ENCODE measurements at places on chromosomes 13 and 19.
A peak's percentile ranks its signal among the peaks of the same experiment; 100 is the strongest.

- no peak overlapping the region for H3K27ac ChIP-seq
- DNase-seq, result no peak
- H3K4me3 ChIP-seq, result no peak overlapping the region
- no peaks in the 10 kb centered on the region for H3K4me1 ChIP-seq
- peaks cover 14% of the 10 kb centered on the region for H3K27me3 ChIP-seq
Observed at GRCh38 chr19:33960566-33960965, 163.9 kb downstream of the KCTD15 start.

- H3K27me3 ChIP-seq, result peaks cover 4% of the 10 kb centered on the region
- H3K36me3 ChIP-seq, result no peaks in the 10 kb centered on the region
- H3K4me3 ChIP-seq, result no peak overlapping the region
- DNase-seq, result no peak
- no peak overlapping the region for H3K27ac ChIP-seq
- H3K4me1 ChIP-seq, result peaks cover 6% of the 10 kb centered on the region
Observed at GRCh38 chr13:29480893-29481525, 114.5 kb downstream of the SLC7A1 start.

DNA sequence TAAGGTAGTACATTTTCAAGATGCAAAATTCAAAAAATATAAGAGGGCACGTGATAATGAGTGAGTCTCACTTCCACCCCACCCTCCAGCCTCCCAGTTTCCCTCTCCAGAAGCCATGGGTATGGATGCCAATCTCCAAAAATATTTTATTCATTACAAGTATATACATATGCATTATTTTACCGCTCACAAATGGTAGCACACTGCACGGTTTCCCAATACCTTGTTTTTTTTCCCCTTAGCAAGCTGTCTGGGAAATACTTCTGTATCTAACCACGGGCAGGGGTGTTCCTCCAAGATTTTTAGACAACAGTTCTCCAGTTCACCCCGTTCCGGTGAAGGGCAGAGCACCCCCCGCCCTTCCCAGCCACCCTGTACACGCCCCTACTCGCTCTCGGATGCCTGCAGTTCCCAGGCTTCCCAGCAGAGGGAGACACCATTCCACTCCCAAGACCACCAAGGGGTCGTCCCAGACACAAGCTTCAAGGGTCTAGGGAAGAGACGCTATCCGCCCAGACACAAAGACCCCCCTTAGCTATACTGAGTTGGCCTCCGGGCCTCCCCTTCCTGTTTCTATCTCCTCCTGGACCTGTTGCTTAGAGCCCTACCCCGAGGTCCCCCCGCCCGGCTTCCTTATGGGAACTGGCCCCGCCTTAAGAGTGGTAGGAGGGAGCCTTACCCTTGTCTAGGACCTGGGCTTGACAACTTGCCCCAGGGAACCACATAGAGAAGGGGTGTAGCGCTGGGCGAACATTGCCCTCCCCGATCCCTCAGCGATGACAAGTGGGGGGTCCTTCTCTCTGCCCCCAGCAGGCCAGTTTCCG, 1.1 kb upstream of the FXYD3 start:
- DNase-seq, result peak; percentile 44
- peaks cover 14% of the 10 kb centered on the region for H3K27me3 ChIP-seq
- peaks cover 7% of the 10 kb centered on the region for H3K4me1 ChIP-seq
- H3K27ac ChIP-seq, result no peak overlapping the region
- peak overlapping the region; percentile 53 for H3K4me3 ChIP-seq

GRCh38 chr13:51944428-51944827, 66.8 kb downstream of the ATP7B start:
- H3K27me3 ChIP-seq, result peaks cover 10% of the 10 kb centered on the region
- H3K36me3 ChIP-seq, result no peaks in the 10 kb centered on the region
- no peak overlapping the region for H3K27ac ChIP-seq
- no peak for DNase-seq

DNA sequence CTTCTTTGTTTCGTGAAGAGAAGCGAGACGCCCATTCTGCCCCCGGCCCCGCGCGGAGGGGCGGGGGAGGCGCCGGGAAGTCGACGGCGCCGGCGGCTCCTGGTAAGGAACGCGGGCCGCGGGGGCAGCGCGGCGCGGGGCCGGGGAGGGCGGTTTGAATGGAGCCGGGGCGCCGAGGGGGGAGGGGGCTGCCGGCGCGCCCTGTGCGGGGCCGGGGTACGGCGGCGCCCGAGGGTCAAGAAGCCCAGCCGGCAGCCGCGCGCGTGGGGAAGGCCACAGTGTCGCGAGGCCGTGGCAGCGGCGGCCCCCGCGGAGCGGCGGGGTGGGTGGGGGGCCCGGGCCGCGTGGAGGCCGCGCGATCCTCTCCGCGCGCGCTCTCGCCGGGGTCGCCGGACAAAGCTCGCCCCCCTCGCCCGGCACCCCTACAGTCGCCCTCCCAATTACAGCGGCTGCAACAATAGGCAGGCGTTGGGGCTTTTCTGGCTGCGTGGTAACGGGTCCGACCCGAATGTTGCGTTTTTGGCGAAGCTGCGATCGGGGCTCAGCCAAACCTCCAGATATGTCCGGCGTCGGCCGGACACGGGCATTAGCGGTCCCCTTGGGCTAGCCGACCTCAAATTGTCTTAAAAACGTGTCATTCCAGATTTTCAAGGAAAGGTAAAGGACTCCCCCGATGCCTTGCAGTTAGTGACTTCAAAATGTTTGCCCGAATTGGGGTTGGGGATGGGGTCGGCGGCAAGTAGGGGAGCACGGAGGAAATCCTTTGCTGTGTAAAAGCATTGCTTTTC, 437 bp downstream of the SMARCA4 start:
- H3K4me1 ChIP-seq, result peaks cover 43% of the 10 kb centered on the region
- H3K36me3 ChIP-seq, result peaks cover 5% of the 10 kb centered on the region
- no peak for DNase-seq
- H3K4me3 ChIP-seq, result peak overlapping the region; percentile 95

- no peak overlapping the region for H3K27ac ChIP-seq
- H3K4me1 ChIP-seq, result no peaks in the 10 kb centered on the region
- H3K27me3 ChIP-seq, result no peaks in the 10 kb centered on the region
- no peak overlapping the region for H3K4me3 ChIP-seq
Observed at GRCh38 chr13:60112771-60113170, 51.0 kb downstream of the DIAPH3 start.

DNA sequence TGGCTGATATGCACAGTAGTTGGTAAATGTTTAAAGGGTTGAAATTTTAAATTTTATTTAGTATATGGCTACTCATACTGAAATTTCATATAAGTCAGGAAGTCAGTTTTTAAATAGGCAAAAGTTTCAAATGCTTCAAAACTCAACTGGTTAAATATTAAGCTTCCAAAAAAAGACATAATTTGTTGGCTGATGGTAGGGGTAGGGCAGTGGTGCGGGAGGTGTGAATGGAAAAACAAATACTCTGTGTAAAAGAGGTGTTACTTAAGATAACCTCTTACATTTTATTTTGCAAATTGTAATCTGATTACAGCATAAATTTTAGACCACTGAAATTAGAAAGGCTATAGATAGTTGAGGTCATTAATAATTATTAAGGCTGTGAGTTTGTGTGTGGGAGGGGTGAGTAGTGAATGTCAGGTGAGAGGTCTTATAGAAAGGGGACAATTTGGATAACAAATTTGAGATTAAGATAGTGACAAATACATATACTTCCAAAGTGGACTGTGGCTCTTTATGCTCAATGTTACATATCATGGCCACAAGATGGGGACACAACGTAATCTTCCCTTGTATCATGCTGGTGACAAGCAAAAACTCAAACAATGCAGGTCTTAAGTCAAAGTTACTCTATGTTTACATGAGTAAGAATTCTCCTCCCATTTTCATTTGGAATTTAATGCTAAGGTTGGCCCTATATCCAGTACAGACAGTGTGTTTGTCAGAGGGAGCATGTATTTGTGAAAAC, 36.6 kb upstream of the OXGR1 start:
- H3K27me3 ChIP-seq, result peaks cover 16% of the 10 kb centered on the region
- H3K36me3 ChIP-seq, result no peaks in the 10 kb centered on the region
- H3K4me3 ChIP-seq, result no peak overlapping the region
- no peak overlapping the region for H3K27ac ChIP-seq
- DNase-seq, result no peak

DNA sequence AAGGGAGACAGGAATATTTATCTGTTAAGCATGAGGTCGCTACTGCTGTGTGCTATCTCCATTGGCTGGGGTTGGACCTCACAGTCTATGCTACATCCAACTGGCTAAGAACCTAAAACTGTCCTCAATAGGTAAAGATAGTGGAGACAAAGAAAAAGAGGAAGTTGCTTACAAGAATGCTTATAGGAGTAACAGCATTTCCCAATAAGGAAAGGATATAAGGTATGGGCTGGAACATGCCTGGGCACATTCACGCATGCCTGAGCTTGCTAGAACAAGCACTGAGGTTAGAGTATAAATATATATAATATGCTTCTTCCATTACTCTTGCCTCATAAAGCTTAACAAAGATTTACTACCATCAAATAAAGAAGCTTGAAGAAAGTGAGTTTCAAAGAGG, 47.9 kb upstream of the CEACAM21 start:
- peaks cover 15% of the 10 kb centered on the region for H3K36me3 ChIP-seq
- no peak for DNase-seq
- peaks cover 48% of the 10 kb centered on the region for H3K4me1 ChIP-seq
- H3K27ac ChIP-seq, result no peak overlapping the region

DNA sequence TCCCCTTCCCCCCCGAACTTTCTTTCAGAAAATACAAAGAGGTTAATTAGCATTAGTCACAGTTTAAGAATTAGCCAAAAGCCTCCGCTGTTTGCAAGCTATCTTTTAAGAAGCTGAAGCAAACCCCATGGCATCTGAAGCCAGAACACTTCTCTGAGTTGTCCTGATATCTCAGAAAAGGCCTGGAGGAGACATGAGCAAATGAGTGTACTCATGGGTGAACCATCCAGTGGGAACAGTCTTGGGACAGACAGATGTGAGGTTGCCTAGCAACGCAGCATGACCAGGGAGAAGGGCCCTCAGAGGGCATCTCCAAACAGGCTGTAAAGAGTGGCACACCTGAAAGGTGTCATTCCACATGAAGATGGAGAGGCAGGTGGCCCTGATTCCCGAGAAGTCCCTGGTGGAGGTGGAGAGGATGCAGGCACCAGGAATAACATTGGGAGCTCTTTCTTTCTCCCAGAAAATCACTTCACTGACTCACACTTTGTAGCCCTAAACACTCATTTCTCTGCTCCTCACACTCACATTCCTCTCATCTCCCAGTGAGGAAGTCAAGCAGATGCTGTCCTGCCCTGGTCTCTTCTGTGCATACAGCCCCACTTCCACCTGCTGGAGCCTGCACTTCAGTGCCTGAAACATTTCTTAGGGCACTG, 87.0 kb upstream of the TSHZ3 start:
- no peak overlapping the region for H3K4me3 ChIP-seq
- DNase-seq, result no peak
- no peaks in the 10 kb centered on the region for H3K4me1 ChIP-seq

- H3K27me3 ChIP-seq, result no peaks in the 10 kb centered on the region
- peaks cover 9% of the 10 kb centered on the region for H3K4me1 ChIP-seq
- H3K27ac ChIP-seq, result no peak overlapping the region
- no peak for DNase-seq
- H3K4me3 ChIP-seq, result no peak overlapping the region
Observed at GRCh38 chr13:40410315-40410714, 256.1 kb downstream of the FOXO1 start.

GRCh38 chr13:42064966-42065365, 16.5 kb downstream of the DGKH start:
- no peak for DNase-seq
- no peak overlapping the region for H3K4me3 ChIP-seq
- no peak overlapping the region for H3K27ac ChIP-seq
- no peaks in the 10 kb centered on the region for H3K27me3 ChIP-seq
- H3K36me3 ChIP-seq, result peaks cover 12% of the 10 kb centered on the region
